ENCODE measurements at places on chromosomes 5 and 9.

DNA sequence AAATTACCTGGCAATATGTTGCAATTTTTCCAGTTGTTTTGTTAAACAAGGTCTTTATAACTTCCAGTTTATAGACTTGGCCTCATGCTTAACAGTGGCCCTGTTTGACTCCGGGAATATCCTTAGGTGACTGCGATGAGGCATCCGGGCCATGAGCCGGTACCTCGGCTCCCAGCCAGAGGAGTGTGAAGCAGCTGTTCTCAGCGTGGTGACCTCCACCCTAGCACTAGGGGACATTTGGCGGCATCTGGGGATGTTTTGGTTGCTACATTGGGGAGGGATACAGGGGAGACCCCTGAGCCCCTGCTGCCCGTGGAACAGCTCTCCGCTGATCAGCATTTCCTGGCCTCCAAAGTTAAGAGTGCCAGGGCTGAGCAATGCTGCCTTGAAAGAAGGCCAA lies 533.4 kb downstream of the IRX1 start:
- peak overlapping the region; percentile 46 for H3K27ac ChIP-seq
- DNase-seq = peak; percentile 37
- H3K36me3 ChIP-seq = no peaks in the 10 kb centered on the region
- H3K4me1 ChIP-seq = no peaks in the 10 kb centered on the region
- H3K27me3 ChIP-seq = peaks cover 12% of the 10 kb centered on the region

DNA sequence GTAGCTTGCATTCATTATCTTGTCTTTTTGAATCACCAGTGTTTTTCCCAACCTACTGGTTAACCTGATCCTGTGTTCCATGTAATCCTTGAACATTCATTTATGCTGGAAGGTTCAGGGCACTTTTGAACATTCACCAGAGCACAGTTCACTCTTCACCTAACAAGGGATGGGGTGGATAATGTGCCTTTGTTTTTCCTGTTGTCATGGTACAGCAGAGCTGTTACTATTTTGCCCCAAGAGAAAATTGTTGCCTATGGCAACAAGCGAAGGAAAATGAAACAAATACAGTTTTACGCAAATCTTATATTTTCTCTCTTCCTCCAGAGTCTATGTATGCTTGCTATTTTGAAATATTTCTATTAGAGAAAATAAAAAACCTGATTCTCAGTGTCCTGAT lies 60.3 kb upstream of the RIOK2 start:
- H3K27ac ChIP-seq = no peak overlapping the region
- no peak overlapping the region for H3K4me3 ChIP-seq
- no peaks in the 10 kb centered on the region for H3K4me1 ChIP-seq
- no peaks in the 10 kb centered on the region for H3K36me3 ChIP-seq

DNA sequence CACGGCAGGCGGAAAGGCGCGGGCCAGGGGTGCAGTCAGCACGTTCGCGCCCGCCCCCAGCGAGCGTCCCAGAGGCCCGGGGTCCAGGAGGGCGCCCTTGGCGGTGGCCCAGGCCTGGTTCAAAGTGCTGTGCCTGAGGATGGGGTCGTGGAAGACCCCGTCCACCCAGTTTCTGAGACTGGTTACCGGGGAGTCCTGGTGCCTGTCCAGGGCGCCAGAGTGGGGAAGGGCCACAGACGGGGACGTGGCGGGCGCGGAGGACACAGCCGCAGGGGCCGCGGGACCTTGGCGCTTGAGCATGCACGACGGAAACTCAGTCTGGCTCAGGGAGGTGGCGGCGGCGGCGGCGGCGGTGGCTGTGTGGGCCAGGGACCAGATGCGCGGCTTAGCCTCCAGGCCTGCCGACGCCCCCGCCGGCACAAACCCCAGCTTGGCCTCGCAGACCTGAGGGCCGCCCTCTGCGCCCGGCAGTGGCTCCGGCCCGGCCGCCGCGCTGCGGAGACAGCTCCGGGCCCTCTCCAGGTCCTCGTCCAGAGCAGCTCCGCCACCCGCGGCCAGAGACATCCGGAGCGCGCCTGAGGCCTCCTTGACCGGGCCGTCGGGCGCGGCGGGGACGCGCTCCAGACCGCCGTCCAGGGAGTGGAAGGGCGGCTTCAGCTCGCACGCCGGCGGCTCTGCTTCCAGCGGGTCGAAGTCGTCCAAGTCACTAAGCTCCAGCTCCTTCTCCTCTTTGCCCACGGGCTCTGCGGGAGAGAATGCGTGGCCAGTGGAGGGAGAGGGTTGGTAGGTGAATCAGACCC lies 4.5 kb downstream of the IRX4 start:
- H3K27ac ChIP-seq = no peak overlapping the region
- H3K4me1 ChIP-seq = peaks cover 33% of the 10 kb centered on the region
- no peak overlapping the region for H3K4me3 ChIP-seq
- peaks cover 23% of the 10 kb centered on the region for H3K36me3 ChIP-seq
- peaks cover 99% of the 10 kb centered on the region for H3K27me3 ChIP-seq

DNA sequence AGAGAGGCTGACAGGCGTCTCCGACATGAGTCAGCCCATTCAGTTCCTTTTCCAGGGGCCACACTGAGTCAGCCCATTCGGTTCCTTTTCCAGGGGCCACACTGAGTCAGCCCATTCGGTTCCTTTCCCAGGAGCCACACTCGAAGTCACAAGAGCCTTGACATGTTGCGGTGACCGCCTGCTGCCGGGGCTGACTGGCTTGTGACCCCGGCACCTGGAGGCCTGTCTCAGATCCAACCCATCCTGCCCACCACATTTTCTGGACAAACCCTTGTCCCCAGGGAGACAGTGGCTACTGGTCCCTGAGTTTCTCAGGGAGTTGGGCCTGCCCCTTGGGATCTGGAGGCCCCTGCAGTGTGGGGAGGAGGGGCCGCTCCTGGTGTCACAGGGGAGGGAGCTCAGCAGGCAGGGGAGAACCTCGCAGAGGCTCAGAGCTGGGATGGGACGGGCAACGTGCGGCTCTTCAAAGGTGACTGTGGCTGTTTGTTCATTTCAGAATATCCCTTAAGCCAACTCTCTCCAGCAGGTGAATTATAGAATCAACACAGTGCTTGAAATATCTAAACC lies 40.5 kb upstream of the LPCAT1 start:
- peak; percentile 35 for DNase-seq
- H3K36me3 ChIP-seq = no peaks in the 10 kb centered on the region
- no peak overlapping the region for H3K4me3 ChIP-seq
- H3K27ac ChIP-seq = no peak overlapping the region
- no peaks in the 10 kb centered on the region for H3K27me3 ChIP-seq

DNA sequence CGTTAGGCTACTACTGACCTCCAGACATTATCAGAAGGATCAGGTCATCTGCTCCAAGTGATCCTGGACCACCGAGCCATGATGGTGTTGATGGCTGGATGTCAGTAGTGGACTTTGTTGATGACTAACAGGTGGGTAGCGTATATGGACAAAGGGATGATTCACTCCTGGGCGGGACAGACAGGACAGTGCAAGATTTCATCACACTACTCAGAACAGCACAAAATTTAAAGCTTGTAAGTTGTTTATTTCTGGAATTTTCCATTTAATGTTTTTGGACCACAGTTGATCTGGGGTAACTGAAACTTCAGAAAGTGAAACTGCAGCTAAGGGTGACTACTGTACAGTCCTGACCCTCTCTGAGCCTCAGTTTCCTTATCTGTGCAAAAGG lies 12.7 kb downstream of the PDGFRB start:
- H3K36me3 ChIP-seq = no peaks in the 10 kb centered on the region
- peak overlapping the region; percentile 69 for H3K4me3 ChIP-seq
- DNase-seq = no peak
- H3K27ac ChIP-seq = peak overlapping the region; percentile 89
- no peaks in the 10 kb centered on the region for H3K27me3 ChIP-seq

DNA sequence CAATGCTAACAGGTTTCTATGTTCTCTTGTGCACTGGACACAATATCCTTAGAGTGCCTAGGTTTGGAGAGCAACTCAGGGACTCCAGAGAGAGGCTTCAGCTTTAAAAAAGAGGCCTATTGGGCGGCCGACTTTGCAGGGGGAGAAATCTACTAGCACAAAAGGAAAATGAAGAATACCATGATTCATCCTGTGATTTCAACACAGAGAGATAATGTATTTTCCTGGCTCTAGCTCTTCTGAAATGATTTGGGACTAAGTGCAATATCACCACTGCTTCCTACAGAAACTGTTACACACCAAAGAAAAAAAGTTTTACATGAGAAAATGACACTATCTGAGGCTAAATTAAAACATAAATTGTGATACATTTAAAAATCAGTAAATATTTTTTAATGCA lies 146.1 kb upstream of the TSLP start:
- H3K4me3 ChIP-seq = no peak overlapping the region
- H3K27ac ChIP-seq = no peak overlapping the region
- peaks cover 20% of the 10 kb centered on the region for H3K4me1 ChIP-seq

GRCh38 chr9:111895996-111896941 lies at the start of gene UGCG:
UGCG (plus strand) TSS chr9:111896814; CDS start chr9:111897216, 402 bp downstream.
- peak within 1 kb of the TSS; percentile 94 for H3K27ac ChIP-seq
- peaks cover 52% of the 10 kb centered on the region for H3K4me1 ChIP-seq
- H3K4me3 ChIP-seq = peak within 1 kb of the TSS; percentile 91
- no peaks in the 10 kb centered on the region for H3K36me3 ChIP-seq
- H3K27me3 ChIP-seq = no peaks in the 10 kb centered on the region

DNA sequence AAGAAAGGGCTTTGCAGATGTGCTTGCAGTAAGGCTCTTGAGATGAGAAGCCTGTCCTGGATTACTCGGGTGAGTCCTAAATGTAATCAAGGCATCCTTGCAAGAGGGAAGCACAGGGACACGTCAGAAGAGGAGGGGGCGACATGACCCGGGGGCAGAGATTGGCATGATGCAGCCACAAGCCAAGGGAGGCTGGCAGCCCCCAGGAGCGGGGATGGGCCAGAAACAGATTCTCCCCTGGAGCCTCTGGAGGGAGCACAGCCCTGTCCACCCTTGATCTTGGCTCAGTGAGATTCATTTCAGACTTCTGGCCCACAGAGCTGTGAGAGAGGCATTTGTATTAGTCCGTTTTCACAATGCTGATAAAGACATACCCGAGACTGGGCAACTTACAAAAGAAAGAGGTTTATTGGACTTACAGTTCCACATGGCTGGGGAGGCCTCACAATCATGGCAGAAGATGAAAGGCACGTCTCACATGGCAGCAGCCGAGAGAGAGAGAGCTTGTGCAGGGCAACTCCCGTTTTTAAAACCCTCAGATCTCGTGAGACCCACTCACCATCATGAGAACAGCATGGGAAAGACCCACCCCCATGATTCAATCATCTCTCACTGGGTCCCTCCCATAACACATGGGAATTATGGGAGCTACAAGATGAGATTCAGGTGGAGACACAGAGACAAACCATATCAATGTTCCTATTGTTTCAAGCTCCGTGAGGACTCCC lies 76.1 kb downstream of the ADAMTS2 start:
- no peak for DNase-seq
- no peak overlapping the region for H3K27ac ChIP-seq
- no peaks in the 10 kb centered on the region for H3K36me3 ChIP-seq
- H3K4me3 ChIP-seq = no peak overlapping the region

DNA sequence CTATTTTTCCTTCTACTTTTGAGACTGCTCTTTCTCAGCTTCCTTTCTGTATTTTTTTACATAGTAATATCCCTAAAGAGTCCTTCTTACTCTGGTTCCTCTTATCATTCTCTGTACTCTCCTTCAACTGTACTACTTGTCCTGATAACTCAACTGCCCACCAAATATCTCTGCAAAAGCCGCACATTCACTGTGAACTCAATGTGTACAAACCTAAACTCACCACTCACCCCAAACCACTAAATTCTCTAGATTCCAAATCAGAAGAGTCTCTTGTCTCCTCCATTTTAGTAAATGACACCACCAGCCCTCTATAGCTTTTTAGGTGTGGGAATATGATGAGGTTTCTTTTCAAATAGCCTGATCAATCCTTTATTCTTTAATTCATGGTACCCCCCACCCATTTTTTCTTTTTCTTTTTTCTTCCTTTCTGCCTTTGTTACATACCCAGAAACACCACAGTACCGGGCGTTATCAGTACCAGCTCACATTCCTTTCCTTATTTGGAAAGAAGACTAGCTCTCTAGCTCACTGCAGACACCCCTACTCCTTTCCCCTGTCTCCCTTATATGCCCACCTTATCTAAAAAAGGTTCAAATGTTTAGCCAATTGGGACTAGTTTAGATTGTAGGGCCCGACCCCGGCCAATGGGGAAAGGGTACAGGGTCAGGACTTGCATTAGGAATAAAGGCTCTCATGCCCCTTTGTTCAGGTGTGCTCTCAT lies 63.1 kb upstream of the RANBP6 start:
- no peaks in the 10 kb centered on the region for H3K36me3 ChIP-seq
- no peak overlapping the region for H3K27ac ChIP-seq
- no peak for DNase-seq
- no peak overlapping the region for H3K4me3 ChIP-seq
- H3K4me1 ChIP-seq = peaks cover 16% of the 10 kb centered on the region
- H3K27me3 ChIP-seq = no peaks in the 10 kb centered on the region

- H3K36me3 ChIP-seq = no peaks in the 10 kb centered on the region
- peak overlapping the region; percentile 64 for H3K27ac ChIP-seq
Measured at GRCh38 chr5:159178978-159179377, 30.4 kb downstream of the RNF145 start.

DNA sequence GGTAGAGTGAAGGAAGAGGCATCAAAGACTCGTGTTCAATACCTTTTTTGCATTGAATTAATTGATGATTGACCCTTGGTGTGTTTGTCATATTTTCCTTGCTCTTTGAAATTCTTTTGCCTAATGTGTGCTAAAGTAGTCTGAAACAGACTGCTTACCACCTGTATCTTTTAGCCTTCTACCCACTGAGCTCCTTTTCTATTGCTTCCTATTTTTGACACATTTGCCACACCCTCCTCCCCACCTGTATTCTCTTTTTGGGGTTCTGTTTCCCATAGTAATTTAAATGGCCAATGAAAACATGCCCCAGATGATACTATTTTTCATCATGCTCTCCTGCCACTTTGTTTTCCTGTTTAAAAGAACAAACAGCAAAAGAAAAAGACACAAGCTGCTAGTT lies 78.5 kb downstream of the ZCCHC7 start:
- peaks cover 6% of the 10 kb centered on the region for H3K36me3 ChIP-seq
- H3K27me3 ChIP-seq = no peaks in the 10 kb centered on the region
- no peak overlapping the region for H3K4me3 ChIP-seq
- DNase-seq = no peak
- peaks cover 41% of the 10 kb centered on the region for H3K4me1 ChIP-seq

All from left ventricle myocardium inferior (tissue), 1 donor.